ENCODE measurements at places on chromosomes 1 and 21.

DNA sequence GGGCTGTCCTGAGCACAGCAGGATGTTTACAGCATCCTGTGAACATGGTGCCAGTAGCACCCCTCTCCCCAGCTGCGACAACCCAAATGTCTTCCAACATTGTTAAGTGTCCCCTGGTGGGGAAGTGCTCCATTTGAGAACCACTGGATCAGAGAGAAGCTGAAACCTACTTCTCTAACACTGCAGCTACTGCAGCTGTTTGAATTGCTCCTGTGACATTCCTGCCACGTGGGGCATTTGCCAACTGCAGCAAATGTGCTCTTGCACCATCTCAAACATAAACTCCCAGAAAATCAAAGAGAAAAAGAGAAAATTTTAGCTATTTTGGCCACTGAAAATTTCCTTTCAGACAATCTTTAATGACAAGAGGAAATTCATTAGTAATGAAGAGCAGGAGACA lies 11.0 kb downstream of the SLC2A5 start:
- no peak for DNase-seq

DNA sequence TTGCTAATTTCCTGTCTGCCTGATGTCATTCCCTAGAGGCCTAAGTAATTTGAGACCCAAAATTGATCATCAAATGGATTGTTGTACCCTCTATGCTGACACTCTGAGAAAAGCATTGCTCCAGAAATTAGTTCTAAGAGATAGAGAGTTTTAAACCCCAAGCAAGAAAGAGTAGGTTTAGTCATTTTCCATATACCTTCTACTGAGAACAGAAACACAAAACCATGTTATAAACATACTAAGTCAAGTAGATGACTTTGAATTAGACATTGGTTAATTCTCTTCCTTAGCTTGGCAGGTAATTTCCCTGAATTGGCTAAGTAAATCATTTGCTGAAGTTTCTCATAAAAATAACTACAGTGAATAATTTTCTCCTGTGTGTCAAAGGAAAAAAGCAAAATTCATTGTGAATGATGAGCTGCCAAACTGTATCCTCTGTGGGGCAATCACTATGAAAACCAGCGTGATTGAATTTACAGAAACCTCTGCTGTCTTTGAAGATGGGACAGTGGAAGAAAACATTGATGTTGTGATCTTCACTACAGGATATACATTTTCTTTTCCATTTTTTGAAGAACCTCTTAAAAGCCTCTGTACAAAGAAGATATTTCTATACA lies 20.1 kb downstream of the FMO4 start:
- DNase-seq: no peak

DNA sequence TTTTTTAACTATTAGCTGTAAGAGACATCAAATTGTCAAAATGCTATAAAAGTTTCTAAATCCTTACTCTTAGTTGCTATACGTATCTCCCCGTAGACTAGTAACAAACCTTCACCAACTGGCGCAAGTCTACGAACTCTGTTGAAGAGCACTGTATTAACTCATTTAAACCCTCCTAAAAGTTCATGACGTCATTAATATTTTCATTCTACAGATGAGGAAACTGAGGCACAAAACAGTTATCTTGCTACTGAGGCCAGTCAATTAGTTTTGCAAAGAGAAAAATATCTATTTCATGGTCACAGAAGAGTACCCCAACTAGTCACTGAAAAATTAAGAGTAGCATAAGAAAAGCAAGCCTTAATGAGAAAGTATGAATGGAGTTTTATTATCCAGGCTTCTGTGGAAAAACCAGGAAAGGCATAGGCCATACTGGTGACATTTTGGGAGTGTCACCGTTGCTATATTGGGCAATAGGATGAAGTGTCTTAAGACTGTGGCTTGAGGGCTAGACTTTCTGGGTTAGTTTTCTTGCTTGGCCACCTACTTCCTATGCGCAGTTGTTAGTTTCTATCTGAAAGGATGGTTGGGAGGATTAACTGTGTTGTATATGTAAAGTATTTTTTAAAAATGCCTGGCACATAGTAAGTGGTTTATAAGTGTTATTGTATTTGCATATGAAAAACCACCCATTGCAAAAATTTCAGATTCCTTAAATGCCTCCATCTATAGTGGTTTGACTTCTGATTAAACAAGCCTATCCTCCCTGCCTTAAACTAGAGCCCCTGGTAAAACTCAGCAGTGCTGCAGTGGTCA lies 52.4 kb upstream of the SYT14 start:
- no peak for DNase-seq

- DNase-seq: no peak
Measured at GRCh38 chr1:1920057-1920607, 1.1 kb upstream of the TMEM52 start.

- DNase-seq: peak; percentile 85
Measured at GRCh38 chr1:115706587-115707425, 61.7 kb downstream of the CASQ2 start.

GRCh38 chr1:31064718-31065309 lies 703 bp downstream of the PUM1 start:
- no peak for DNase-seq

DNA sequence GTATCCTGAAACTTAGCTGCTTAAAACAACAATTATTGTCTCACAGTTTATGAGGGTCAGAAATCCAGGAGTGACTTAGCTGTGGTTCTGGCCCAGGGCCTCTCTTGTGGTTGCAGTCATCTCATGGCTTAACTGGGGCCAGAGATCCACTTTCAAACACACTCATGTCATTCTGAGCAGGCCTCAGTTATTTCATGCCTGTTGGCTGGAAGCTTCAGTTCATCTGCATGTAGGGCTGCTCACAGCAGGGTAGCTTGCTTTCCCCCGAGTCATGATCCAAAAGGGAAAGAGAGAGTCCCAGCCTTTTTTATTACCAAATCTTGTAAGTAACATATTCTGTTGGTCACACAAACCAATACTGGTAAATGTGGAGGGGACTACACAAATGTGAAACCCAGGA lies 96.6 kb upstream of the B3GALT2 start:
- DNase-seq: peak; percentile 20

DNA sequence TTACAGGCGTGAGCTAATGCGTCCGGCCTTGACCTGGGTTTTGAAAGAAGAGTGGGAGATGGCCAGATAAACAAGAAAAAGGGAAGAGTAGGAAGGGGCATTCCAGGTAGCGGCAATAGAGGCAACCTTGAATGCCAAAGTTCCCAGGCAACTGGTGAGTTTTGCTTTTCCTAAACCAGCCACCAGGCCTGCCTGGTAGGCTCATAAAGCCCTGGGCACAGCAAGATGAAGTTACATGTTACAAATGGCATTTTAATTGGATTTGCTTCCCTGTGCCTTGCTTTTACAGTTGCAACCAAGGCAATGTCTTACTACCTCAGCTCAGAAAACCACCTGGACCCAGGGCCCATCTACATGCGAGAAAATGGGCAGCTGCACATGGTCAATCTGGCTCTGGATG lies 5.5 kb downstream of the LRRC42 start:
- no peak for DNase-seq

DNA sequence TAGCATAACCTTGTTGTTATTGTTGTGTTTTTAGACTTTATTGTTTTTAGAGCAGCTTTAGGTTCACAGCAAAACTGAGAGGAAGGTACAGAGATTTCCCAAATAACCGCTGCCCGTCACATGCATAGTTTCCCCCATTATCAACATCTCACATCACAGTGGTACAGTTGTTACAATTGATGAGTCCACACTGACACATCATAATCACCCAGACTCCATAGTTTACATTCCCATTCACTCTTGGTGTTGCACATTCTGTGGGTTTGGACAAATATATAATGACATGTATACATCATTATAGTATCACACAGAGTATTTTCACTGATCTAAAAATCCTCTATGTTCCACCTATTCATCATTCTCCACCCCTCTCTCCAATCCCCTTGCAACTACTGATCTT lies 25.9 kb upstream of the TOR3A start:
- DNase-seq: no peak

- DNase-seq: no peak
Measured at GRCh38 chr1:38014171-38014570, 1.6 kb downstream of the UTP11 start.

- DNase-seq: no peak
Measured at GRCh38 chr1:224253721-224254120, 70.7 kb downstream of the DEGS1 start.

- no peak for DNase-seq
Measured at GRCh38 chr21:38788275-38788905, 17.3 kb upstream of the ETS2 start.

GRCh38 chr1:107531065-107531908 lies 390.4 kb downstream of the NTNG1 start:
- no peak for DNase-seq

GRCh38 chr21:17512253-17513213 lies at the start of gene CXADR:
Gene CXADR, plus strand, starts transcription at chr21:17513043. Its CDS starts 87 bp downstream, at chr21:17513130.
- DNase-seq: peak; percentile 88

DNA sequence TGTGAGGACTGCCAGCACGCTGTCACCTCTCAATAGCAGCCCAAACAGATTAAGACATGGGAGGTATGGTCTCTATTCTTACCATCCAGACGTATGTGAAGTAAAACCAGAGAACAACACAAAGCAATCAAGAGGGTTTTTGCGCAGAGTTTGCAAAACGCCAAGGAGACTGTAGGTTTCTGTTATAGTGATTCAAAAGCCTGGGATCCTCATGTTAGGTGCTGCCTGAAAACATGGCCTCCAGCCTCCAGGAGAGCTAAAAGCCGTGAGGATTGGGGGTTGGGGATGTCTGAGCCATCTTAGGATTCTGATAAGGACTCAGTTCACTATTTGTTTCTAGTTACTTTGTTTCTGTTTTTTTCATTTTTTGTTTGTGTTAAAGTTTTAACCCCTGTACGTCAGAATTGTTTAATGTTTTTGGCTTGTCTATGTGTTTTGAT lies 4.2 kb upstream of the CCT8 start:
- no peak for DNase-seq

- DNase-seq: no peak
Measured at GRCh38 chr1:150613061-150613920, 16.1 kb downstream of the ENSA start.

GRCh38 chr1:222583079-222583478 lies 6.7 kb downstream of the TAF1A start:
- DNase-seq: no peak

- DNase-seq: peak; percentile 87
Measured at GRCh38 chr1:29332204-29332603, 95.9 kb downstream of the PTPRU start.

DNA sequence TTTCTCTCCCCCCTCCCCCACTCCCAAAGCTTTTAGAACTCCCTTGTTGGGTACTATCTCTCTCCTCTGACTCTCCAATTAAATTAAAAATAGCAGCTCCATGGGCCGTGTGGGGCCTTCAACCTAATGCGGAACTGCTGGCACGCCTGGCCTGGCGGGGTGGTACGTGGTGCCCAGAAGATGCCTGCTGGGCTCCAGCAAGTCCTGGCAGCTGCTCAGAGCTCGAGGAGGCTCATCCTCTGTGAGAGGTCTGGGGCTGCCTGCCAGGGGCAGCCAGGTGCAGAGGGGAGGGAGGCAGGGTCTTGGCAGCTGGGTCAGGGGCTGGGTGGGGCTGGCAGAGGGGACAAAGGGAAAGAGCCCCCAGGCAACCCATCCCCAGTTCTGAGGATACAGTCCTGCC lies 74.4 kb downstream of the ACTL8 start:
- DNase-seq: no peak

- DNase-seq: no peak
Measured at GRCh38 chr1:228161362-228161761, 4.2 kb upstream of the IBA57 start.

DNA sequence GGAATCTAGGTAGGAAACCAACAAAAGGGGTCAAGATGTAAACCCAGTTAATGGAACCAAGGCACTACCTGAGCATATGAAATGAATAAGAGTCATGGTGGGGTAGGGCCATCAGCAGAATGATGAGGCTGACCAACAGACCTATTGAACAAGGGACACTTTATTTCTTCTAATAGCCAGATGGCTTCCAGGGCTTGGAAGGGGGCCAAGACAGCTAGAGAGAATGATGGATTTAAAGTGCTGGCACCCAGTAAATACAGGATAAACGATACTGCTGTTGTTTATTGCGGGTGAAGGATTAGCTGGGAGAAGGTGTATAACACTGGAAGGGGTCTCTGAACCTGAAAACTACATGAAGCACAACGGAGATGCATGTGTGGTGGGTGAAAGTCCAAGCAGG lies 15.6 kb downstream of the DDAH1 start:
- DNase-seq: no peak

- no peak for DNase-seq
Measured at GRCh38 chr1:199411506-199411905, 616.0 kb upstream of the NR5A2 start.

GRCh38 chr21:16667395-16667794 lies 845.4 kb upstream of the CXADR start:
- DNase-seq: no peak

DNA sequence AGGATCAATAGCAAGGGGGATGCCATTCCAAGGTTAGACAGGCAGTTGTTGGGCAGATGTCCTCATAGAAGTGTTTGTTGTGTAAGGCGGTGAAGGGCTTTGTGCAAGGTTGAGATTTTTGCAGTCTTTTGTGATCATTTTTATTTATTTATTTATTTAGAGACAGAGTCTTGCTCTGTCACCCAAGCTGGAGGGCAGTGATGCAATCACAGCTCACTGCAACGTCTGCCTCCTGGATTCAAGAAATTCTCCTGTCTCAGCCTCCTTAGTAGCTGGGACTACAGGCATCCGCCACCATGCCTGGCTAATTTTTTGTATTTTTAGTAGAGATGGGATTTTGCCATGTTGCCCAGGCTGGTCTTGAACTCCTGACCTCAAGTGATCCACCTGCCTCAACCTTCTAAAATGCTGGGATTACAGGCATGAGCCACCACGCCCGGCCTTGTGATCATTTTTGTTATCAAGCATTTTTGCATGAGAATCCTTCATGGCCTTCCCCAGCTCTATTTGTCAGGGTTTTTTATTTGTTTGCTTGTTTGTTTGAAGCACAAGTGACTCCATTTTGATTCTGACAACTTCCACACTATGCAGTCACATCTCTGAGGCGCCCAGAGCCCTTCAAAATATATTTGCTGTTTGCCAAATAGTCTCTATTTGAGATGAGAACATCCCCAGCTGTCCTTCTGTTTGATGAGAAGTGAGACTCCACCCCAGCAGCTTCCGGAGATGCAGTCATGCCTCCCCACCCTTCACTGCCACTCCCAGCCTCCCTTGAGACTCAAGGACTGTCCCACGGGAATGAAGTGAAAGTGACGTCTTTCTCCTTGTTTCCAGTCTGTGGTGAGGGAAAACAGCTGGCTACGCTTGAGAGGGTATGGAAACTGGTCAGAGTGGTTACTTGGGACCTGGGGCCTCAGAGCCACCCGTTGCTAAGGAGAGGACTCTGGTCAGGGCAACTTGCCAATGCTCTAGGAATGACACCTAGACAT lies 38.0 kb downstream of the TMEM50B start:
- no peak for DNase-seq

DNA sequence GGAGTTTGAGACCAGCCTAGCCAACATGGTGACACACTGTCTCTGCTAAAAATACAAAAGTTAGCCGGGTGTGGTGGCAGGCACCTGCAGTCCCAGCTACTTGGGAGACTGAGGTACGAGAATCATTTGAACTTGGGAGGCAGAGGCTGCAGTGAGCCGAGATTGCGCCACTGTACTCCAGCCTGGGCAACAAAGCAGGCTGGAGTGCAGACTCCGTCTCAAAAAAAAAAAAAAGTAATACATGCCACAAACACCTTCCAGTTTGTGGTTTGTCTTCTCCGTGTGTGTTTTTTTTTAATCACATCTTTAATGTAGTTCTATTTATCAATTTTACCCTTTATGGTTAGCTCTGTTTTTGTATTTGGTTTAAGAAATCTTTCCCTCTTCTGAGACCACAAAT lies 22.3 kb downstream of the POGZ start:
- no peak for DNase-seq

Data from NT2/D1 (cell line).